ENCODE measurements at places on chromosomes 7 and 10. TPM values are rescaled to one million over a fixed set of nuclear protein-coding genes. Genes with fewer than 3 reads are reported as not detected.

DNA sequence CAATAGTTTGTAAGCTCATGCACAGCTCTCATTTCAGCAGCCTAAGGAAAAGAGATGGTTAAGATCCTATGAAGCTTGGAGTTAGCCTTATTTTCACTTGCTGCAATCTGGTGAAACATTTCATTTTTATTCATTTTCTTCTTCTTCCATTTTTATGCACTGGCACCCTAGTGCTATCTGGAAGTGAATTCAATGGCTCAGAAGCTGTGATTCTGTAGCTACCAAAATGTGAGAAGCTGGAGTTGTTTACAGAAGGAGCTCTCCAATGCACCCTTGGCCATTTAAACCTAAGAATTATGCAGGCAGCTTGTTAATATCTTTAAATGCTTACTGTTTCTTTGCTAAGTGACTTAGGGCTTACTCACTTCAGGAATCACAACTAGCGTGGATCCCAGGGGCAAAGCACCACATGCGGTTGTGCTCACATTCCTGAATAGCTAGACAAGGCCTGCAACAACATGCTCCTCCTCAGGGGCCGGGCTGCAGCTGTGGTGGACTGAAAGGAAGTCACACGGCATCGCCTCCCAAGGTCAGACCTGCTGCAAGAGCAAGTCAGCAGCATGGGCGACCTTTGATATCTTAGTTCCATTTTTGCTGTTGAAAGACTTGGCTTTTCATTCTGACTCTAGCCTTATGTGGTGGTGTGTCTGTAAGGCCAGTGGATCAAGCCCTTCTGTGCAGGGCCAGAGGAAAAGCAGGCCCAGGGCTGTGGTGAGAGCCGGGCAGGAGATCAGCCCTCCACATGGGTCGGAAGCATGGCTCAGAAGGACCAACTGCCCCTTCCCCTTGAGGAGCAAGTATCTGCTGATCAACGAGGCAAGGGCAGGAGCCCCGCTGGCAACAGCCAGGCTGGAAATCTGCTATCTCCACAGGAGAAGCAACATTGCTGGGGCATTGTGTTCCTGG, 91.9 kb upstream of the MBL2 start:
- DNase-seq, result no peak

- no peak for DNase-seq
Observed at GRCh38 chr10:118669020-118669791, 73.8 kb upstream of the PRLHR start.

- no peak for DNase-seq
Observed at GRCh38 chr7:18861514-18862118, 255.8 kb downstream of the TWIST1 start.

- DNase-seq, result no peak
Observed at GRCh38 chr7:18518555-18518954, 23.0 kb downstream of the HDAC9 start.

Gene AKR1C3
- total RNA-seq, result 84.4 TPM

Data from lower lobe of right lung (tissue), 2 donors.